H4 (cell line): ENCODE measurements at places on chromosomes 12 and 14.
A peak's percentile ranks its signal among the peaks of the same experiment; 100 is the strongest.

GRCh38 chr14:44029933-44030332 is 477.1 kb downstream of the FSCB start:
- no peak for DNase-seq

GRCh38 chr14:69685218-69685616 is 73.8 kb downstream of the SUSD6 start:
- DNase-seq = no peak

DNA sequence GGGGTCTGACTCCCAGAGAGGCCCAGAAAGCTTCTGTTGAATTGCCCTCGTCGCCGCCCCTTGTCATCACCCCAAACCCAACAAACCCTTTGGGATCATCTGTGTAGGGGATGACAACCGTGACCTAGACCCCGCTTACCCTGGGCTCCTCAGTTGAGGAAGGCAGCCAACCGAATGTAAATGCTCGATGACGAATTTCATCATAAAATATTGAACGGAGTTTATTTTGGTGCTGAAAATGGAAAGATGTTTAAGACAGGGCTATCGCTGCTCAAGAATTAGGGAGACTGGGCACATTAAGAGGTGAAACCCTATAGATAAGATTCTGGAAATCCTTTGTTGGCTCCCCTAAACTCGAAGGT is 512 bp downstream of the ACTR10 start:
- DNase-seq = no peak

GRCh38 chr14:86683561-86683960 is 1153.6 kb downstream of the FLRT2 start:
- DNase-seq = no peak

DNA sequence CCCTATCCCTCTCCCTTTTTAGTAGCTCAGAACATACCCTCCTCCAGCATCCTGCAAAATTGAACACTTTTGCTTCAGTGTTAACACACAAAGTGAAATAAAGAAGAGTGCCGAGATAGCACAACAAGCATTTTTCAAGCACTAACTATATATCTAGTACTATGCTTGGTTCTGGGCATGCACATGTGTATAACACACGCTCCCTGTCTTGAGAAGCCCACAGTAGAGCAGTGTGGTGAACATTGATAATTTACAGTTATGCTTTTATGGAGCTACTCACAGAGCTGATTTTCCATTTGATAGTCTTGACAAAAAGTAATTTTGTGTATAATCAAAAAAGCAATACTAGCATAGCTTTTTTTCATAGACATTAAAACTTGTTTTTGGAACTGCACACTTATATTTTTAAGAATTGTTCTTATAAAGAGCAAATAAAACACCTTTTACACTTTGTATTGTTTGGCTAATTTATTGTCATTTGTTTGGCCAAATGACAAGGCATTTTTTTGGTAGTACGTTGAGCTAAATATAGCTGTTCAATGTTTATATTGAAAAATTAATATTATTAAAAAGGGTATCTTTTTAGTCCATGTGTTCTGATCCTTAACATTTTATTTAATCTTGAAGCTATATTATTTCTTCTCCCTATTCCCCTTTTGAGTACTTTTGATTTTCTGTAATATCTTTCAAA is 39.7 kb downstream of the LEMD3 start:
- DNase-seq = no peak

DNA sequence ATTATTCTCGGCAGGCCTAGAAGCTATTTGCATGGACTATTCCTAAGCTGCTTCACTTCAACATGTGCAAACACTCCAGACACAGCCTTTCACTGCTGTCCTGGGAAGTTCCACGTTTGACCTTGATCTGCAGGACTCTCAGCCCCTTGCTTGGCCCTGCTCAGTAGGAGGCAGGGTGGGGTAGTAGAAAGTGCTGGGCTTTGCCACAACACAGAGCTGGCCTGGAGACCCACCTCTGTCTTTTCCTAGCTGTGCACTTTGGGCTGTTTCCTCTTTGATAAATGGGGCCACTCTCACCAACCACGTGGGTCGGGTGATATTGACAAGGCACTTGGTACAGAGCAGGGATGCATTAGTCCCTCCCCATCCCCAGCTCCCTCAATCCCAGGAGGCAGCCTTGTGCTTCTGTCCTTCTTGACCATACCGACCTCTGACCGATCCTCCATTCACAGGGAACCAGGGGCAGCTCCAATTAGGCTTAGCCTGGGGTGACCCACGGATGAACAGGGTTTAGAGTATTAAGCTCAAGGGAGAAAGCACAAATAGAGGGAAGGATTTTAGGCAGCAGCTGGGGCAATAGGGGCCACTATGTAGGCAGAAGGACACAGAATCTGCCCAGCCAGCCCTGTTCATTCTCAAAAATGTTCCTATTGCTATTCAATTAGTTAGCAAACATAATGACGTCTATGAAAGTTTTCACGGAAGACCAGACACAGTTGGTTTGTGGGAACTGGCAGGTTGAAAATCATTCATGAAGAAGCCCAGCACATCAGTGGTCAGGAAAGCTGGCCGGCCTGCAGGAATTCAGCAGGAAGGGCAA is 63.3 kb downstream of the SYNE3 start:
- no peak for DNase-seq

- DNase-seq = no peak
Measured at GRCh38 chr14:51333901-51334521, 94.0 kb downstream of the TMX1 start.

DNA sequence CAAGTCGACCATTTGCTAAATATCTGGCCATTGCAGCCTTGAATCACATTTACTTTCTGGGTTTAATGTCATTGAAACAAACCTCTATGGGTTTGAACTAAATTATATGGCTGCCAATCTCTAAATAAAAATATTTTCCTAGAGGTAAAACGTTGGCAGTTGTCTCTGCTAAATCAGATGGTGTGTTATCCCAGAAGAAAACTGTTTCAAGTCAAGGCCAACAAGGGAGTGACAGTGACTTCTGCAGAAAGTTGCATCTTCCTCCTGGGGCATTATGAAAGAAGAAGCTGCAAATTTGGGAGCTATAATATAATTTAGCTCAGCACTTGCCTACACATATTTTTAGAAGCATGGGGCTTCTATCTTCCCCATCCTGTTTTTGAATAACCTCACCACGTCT is 116.2 kb downstream of the TTC8 start:
- DNase-seq = no peak

DNA sequence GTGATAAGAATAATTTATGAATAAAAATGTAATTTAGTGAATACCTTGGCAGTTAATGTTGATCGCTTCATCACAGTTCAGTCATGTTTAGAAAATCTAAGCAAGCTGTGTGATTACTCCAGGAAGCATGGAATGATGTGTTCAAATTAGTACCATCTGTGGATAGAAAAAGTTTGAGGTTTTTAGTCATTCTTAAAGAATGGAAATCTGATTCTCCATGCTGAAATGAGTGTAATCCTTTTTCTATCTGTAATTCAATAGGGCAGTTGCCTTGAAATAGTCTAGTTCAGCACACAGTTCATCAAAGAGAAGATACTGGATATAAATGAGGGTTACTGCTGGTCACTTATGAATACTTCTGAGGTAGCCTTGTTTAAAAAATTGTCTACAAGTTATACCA is 127.2 kb upstream of the MYF6 start:
- DNase-seq = peak; percentile 87

- DNase-seq = no peak
Measured at GRCh38 chr14:105367116-105368031, 31.0 kb upstream of the TEX22 start.

DNA sequence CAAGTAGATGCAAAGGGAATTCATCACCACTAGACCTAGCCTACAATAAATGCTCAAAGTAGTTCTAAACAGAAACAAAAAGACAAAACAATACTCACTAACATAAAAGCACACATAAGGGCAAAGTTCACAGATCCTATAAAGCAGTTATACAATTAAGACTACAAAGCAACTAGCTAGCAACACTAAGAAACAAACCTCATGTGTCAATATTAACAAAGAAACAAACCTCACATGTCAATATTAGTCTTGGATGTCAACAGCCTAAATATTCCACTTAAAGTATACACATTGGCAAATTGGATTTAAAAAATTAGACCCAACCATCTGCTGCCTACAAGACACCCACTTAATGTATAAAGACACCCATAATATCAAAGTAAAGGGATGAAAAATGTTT is 152.7 kb downstream of the KCNK10 start:
- DNase-seq = no peak

DNA sequence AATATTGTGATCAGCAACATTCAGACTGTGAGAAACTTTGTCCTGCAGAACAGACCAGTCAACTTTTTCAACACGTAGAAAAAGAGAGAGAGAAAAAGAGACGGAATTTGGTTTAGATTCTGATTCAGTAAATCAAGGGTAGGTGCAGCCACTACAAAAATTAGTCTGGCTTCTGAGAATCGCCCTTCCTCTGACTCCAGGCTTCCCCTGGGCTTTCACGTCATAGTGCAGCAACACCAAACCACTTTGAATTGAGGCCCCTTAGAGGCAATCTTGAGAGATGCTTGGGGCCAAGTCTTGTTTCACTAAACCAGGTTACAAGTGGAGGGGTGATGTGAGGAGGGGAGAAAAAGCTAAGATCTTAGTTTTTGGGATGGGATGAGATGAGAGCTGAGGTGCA is 37.5 kb upstream of the PTGR2 start:
- no peak for DNase-seq

GRCh38 chr14:75126679-75127473 is at the start of gene NEK9:
TSS of gene NEK9 (minus strand) at chr14:75127048. CDS start at chr14:75126921, 127 bp downstream.
- DNase-seq = no peak

DNA sequence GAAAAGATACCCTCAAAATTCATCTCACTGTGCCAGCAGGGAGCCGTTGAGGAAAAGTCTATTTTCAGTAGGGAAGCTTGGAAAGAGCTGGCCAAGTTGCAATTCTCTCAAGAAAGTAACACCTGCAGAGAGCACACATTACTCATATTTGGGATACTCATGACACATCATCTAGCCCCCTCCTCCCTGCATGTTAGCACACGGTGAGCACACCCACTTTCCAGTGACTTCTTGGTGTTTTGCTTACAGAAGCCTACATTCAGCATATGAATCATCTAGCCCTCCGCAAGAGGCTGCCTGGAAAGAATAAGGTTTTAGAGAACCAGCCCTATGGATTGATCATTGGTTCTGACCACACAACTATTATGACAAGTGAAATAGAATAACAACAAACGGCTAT is 124.5 kb downstream of the PTPRO start:
- no peak for DNase-seq

DNA sequence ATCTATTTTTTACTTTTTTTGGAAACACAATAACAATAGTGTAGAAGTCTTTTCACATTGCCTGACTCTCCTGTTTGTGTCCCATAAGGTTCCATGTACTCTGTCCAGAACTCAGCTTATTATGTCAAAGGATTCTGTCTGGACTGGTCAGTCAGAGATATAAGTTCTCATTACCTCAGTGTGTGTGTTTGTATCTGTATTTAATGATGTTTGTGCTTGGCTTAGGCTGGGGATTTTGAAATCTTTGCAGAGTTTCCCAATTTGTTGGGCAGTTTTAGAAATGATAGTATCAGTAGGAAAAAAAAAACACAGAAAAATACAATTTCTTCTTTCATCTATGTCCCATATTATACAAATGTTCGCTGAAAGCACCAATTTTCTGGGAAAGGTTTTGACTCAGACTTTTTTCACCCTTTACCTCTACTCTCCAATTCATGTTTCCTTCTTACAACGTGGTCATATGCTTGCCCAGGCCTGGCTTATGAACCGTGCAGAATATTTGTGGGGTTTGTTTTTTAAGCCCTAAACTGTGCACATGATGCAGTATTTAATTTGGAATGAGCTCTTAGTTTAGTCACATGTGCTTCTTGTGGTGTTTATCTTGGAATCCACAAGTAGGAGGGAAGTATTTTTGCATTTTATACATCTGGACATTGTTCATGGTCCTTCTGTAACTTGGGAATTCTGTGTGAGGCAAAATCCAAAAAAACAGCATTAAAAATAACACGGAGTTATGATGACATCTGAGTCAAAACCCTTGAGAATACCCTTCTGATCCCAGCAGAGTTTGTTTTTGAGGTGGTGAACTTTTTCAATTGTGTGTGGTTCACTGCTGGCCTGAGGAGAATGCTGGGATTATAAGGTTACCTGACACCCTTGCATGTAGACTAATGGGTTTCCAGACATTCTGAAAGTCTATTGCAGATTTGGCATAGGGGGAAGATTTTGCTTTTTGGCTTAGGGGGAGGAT is 121.2 kb downstream of the RAD51B start:
- peak; percentile 61 for DNase-seq

DNA sequence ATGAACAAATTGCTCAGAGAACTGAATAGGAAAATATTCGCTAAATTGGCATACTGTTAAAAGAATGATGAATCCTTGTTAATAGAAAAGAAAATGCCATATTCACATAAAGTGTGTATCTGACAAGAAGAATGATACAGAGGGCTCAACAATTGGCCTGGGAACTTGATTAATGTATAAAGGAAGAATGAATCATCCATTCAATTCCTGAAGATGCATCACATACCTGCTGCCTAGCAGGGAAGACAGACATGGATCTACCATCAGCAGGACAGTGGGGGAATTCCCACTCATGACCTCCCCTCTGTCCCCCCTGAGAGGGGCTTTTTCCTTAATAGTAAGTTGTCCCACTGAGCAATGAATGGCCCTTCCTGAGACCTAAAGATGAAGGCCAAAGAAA is 13.5 kb downstream of the PTPN21 start:
- no peak for DNase-seq

- peak; percentile 31 for DNase-seq
Measured at GRCh38 chr14:34113005-34113511, 162.2 kb upstream of the EGLN3 start.

- no peak for DNase-seq
Measured at GRCh38 chr12:98696036-98696646, 51.1 kb downstream of the APAF1 start.

GRCh38 chr12:19220205-19220604 is 90.7 kb downstream of the PLEKHA5 start:
- DNase-seq = peak; percentile 27

- no peak for DNase-seq
Measured at GRCh38 chr12:131971226-131971625, 21.5 kb downstream of the EP400 start.

GRCh38 chr14:63276492-63277342 is 42.0 kb downstream of the GPHB5 start:
- DNase-seq = peak; percentile 50

- DNase-seq = no peak
Measured at GRCh38 chr14:39268393-39268792, 34.7 kb downstream of the MIA2 start.

DNA sequence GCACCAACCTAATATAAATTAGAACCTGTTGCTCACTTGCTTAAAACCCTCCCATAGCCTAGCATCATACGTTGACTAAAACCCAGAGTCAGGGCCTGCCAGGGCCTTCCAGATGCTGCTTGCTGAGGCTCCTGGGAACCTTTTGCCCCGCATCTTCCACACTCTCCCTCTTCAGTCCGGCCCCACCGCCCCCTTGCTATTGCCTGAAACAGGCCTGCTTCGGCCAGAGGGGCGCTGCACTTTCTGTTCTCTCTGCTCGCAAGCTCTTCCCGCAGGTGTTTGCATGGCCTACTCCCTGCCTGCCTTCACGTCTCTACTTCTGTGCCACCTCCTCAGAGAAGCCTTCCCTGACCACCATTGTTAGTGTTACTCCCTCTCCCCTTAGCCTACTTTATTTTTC is 13.7 kb upstream of the TCTN2 start:
- no peak for DNase-seq
